ENCODE measurements at places on chromosomes 12 and 14.

- DNase-seq = no peak
These were observed 148.9 kb downstream of the PCNX1 start for GRCh38 chr14:71056168-71056567.

DNA sequence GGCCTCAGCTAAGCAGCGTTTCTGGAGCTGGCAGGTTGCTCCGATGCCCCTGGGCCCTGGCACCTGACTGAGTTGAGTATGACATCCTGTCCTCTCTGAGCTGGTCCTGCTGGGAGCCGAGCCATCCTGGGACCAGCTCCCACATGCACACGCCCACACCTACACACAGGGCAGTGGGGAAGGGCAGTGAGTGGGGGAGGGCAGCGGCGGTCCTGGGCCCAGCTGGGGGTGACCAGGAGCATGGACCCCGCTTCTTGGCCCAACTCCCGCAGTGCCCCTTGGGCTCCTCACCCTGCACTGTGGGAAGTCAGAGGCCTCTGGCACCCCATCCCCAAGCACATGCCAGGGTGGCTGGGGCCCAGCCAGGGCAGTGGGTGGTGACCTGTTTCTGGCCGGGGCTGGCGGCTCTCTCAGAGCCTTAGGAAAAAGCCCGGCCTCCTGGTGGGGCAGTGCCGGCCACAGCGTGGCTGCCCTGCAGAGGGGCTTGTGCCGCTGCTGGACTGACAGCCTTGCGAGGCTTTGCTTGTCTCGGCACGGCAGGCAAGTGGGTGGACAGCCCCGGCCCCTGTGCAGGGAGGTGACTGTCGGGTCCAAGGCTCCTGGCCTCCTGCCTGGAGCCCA, 5.9 kb upstream of the CRIP2 start:
- no peak for DNase-seq

GRCh38 chr12:6336889-6337853, 4.7 kb downstream of the TNFRSF1A start:
- DNase-seq = no peak

- no peak for DNase-seq
These were observed 172.3 kb downstream of the GPHN start for GRCh38 chr14:66680216-66680615.
